ENCODE measurements at places on chromosomes 1 and 21.

GRCh38 chr1:4307468-4307845 is 347.0 kb upstream of the AJAP1 start:
- DNase-seq, result no peak

DNA sequence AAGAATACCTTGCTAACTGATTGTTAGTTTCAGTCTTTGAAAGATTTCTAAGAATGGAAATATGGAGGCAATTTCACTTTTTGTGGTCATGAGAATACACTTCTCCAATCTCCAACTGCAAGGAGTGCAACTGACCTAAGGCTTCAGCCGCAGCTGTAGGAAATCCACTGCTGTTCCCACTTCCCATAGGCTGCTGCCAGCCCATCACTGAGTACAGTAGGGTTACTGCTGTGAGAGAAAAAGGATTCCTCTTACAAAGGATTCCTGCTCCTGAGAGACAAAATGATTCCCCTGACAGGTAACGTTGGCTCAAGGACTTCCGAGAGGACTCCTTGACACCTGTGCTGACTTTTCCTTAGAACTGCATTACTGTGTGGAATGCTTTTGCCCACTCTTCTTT is 87.4 kb downstream of the ADGRL4 start:
- no peak for DNase-seq

GRCh38 chr1:58608297-58608696 is 31.2 kb upstream of the TACSTD2 start:
- no peak for DNase-seq

- DNase-seq, result no peak
Measured at GRCh38 chr1:219293410-219293809, 119.7 kb downstream of the LYPLAL1 start.

- no peak for DNase-seq
Measured at GRCh38 chr1:230517326-230517725, 91.2 kb upstream of the PGBD5 start.

GRCh38 chr1:81808760-81809159 is 8.0 kb downstream of the ADGRL2 start:
- DNase-seq, result no peak

DNA sequence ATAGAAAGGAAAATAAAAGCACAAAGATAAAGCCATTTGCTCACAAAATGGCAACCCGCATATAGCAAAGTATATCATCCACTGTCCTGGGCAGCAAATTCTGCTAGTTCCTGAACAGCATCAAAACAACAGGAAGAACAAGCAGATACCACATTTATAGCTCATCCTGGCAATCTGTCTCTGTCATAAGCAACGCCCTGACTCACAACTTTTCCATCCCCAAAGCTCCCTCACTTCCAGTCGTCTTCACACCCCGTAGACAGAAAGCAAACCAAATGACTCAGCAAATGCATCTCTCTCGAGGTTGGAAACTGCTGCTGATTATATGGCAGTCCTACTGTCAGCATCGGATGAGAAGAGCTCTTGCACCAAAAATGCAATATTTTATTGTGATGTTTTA is 65.8 kb downstream of the AK5 start:
- no peak for DNase-seq

- no peak for DNase-seq
Measured at GRCh38 chr1:27101054-27101491, 53.9 kb downstream of the SLC9A1 start.

- DNase-seq, result no peak
Measured at GRCh38 chr1:209527372-209527771, 56.1 kb upstream of the CAMK1G start.

All from activated naive CD4-positive, alpha-beta T cell (primary cell).